ENCODE measurements at places on chromosomes 7 and 10.

- DNase-seq, result no peak
Measured at GRCh38 chr7:99955247-99955646, 20.6 kb downstream of the AZGP1 start.

DNA sequence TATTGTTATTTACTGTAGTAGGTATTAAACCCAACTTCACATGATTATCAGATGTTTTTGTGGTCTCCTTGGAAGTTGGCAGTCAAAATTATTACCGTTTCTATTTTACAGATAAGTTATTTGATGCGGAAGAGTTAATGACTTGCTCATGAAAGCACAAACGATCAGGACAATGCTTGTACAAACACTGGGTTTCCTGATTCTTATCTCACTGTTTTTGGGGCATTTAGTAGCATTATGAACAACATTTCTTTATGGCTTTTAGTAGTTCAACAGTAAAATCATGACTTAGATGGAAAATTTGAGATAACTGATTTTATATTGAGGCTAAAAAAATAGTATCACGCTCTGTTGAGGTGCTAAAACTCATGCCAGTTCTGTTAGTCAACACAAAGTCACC, 361.5 kb upstream of the MBL2 start:
- DNase-seq, result no peak

DNA sequence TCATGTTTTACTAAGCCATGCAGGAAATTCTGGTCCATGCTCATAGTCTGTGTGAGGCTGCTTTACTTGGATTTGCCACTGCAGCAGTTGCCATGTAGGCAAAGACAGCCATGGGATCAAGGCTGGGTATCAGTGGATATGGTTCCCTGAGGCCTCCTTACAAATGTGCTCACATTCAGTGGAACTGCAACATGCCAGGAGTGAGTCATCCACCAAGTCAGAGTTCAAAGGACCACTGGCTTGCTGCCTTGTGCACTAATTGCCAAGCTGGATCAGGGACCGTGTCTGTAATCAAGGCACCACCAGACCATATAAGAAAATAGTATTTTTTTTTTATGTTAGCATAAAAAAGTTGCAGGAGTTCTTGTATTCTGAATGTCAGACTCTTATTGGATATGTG, 101.0 kb downstream of the CDCA7L start:
- DNase-seq, result no peak

DNA sequence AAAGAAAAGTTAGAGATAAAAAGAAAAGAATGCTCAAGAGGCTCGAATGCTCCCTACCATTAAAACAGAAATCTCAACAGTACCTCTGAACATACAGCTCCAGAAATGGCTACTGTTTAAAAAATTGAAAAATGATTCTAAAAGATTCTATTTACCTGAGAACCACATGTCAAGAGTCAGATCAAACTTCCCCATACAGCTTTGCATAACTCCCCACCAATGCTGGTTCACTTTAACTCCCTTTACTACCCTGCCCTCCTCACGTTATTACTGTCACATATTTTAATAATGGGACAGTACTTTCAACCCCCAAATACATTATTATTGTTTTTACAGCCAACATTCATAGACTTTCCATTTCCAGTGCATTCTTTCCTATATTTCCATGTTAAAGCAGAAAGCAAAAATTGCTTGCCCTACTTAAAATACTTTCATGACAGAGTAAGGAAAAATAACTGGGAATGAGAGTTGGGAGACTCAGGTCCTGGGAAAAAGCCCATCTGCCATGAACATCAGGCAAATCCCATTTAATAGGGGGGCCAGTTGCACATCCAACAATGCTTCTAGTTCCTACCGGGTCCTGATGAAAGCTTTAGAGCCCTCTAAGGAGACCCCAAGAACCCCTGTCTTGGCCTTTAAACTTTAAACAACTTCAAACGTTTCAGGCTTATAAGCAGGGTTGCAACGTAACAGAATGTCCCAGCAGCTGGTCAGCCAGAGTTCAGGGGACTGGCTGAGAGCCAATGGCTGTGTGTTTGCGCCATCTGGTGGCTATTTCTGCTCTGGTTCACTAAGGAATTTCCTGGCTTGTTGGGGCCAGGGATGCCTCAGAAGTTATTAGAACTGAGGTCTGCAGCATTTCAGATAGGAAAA, 247.4 kb downstream of the ELMO1 start:
- peak; percentile 33 for DNase-seq

DNA sequence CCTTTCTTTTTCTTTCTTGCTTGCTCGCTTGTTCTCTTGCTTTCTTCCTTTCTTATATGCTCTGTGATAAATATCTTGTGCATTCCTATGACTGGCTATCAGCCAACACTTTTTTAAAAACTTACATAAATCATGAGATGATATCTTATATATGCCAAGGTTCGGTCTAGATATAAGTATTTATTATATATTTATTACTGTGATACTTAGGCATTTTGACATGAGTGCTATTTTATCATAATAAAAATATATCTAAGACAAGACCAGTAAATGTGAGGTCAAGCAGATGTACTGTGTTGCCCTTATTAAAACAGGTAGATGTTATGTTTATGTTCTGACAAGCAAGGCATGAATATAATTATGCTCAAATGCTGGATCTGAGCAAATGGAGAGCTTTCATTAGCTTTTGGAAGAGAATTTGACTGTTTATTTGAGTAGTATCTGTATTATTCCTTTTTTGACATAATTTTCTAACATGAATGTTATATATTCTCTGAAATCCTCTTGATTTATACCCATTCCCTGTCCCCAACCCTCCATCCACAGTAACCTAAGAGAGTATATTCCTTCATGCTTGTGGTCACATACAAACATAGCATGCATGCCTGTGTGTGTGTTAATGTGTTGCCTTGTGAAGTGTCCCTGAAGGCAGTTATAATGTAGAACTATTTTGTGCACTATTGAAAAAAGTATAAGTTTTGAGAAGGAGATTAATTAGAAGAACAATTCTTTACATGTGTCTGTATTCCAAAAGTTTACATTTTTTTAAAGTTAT, 158.0 kb downstream of the HDAC9 start:
- no peak for DNase-seq

DNA sequence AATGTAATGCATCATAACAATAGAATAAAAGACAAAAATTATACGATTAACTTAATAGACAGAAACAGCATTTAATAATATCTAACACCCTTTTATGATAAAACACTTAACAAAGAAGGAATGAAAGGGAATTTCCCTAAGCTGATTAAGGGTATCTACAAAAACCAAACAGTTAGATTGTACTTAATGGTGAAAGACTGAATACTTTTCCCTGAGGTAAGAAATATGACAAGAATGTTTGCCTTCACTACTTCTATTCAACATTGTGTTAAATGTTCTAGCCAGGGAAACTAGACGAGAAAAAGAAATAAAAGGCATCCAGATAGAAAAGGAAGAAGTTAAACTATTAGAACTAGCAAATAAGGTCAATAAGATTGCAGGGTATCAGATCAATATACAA, 276.9 kb downstream of the BAMBI start:
- DNase-seq, result no peak

DNA sequence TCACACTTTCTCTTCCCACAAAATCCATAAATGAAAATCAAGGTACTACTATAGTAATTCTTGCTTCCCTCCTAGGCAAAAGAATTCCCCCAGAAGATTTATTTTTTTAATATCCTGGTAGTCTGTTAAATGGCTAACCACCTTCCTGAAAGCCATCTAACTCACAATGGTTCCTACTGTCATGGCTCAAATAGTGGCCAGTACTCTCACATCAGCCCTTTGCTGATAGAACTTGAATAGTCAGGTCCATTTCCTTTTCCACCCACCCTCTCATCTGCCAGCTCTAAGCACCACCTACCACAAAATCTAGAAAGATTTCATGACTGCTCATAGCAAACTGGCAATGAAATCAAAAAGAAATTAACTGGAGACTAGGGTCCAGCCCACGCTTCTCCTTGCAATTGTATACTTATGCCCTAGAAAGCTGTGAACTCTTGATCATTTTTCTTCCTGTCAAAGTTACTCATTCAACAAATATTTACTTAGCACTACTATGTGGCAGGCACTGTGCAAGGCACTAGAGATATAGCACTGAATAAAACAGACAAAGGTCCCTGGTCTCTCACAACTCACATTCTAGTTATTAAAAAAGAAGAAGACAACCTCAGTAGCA, 60.4 kb downstream of the ARMH3 start:
- no peak for DNase-seq

DNA sequence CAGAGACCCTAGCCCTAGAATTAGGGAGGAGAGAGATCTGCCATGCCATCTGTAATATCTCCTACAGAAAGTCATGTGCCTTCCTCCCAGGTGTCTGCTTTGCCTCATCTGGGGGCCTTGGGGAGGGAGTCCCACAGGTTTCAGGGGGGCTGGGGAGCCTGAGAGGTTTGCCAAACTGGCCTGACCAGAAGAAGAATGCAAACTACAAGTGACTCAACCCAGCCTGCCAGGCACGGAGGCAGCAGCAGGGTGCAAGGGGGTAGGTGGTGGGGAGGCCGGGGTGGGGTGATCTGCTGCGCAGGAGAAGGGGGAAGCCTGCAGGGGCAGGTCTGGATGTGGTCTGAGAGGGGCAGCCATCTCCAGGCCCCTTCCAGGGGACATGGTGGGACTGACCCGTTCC, 9.6 kb upstream of the TRIM8 start:
- no peak for DNase-seq

DNA sequence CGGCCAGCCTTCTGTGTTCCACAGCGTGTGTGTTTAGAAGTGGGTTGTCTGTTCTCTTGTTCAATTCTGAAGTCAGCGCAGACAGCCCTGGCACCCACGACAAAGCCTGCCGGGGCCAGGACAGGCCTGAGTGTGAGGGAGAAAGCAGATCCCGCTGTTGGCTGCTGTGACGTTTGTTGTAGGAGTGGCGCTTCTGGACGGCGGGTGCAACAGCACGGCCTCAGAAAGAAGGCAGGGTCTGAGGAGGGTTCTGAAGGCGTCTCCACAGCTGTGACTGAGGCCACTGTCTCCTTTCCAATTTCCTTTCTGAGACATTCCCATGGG, 76.2 kb downstream of the VIPR2 start:
- no peak for DNase-seq

DNA sequence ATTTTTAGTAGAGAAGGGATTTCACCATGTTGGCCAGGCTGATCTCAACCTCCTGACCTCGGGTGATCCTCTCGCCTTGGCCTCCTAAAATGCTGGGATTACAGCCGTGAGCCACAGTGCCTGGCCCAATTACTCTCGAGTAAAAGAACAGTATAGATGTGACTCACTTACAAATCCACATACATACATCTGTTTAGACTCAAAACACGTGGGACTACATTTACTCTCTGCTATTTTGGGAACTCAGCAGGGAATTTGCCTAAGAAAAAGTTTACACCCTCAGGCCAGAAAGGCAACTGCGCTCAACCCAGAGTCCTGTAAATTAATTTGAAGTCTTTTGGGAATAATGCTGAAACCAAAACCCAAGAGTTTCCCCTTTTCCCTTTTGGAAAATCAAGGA, 289.7 kb downstream of the KLF6 start:
- no peak for DNase-seq

GRCh38 chr7:98211676-98212531, 665 bp downstream of the BHLHA15 start:
- DNase-seq, result no peak

DNA sequence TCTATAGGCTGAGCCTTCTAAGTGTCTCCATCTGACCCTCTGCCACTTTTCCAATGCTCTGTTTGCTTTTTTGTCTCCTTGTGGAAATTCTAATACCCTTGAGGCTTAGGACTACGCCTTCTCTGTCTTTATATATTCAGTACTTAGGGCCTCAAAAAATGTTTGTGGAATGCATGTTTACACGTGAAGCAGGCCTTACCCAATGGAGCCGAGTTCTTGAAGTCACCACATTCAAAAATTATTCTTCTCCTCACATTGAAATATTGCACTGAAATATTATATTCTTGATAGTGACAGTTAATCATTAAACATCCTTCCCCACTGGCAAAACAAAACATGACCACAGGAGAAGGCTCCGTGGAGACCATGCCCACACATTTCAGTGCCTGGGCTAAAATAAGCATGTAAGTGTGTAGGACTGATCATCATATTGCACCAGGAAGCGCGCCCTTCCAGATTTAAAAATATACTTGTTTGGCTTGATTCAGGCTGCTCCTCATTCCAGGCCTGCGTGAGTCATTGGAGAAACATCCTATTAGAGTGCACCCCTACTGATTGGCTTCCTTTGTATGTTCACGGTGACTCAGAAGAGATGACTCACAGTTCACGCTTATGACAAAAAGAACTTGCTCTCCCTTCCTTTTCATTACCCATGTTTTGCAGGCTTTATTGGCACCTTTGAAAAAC, 307.4 kb upstream of the AOAH start:
- no peak for DNase-seq

DNA sequence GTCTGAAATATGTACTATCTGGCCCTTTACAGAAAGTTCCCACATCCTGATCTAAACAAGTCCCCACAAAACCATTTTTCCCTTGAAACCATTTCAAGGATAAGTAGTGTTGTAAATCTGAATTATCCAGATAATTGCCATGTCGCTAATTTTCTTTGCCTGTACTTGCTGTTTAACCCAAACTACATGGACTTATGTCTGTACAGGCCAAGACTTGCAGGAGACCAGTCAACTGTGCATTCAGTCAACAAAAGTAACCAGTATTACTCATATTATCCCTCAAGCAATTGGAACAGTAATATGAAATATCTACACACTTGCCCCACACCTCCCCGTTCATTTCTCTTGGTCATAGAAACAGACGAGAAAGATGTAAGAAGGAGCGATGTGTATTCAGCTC, 347.8 kb upstream of the NFE2L3 start:
- DNase-seq, result no peak

GRCh38 chr7:106848851-106849442, 16.1 kb upstream of the PIK3CG start:
- DNase-seq, result no peak

GRCh38 chr7:116271161-116271913, 61.0 kb downstream of the TES start:
- no peak for DNase-seq

DNA sequence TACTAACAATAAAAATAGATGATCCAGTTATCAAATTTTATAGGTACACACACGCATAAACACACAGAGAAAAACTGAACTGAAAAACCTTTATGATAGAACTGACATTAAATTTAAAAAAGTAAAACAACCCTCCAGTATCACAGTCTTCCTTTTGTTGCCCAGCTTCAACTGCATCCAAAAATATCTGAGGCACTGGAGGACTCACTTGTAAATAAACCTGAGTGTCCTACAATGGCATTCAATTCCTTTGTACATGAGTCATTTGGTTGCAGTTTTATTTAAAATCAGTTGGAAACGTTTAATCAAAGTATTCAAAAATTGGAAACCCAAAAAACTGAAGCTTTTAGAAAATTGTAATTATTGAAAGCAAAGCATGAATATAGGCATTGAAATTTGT, 265.2 kb upstream of the CSTF2T start:
- no peak for DNase-seq

- DNase-seq, result no peak
Measured at GRCh38 chr10:133377818-133378250, 1.2 kb upstream of the PAOX start.

- DNase-seq, result no peak
Measured at GRCh38 chr7:100949227-100949932, at the start of gene MUC3A. Gene MUC3A, plus strand, starts transcription at chr7:100949534. Its CDS starts 91 bp downstream, at chr7:100949625.

GRCh38 chr10:61063901-61064300, 119.9 kb upstream of the RHOBTB1 start:
- DNase-seq, result no peak
